ENCODE measurements at places on chromosomes 11 and 22.

- DNase-seq = peak; percentile 38
These were observed 70.8 kb upstream of the NARS2 start for GRCh38 chr11:78645226-78646202.

DNA sequence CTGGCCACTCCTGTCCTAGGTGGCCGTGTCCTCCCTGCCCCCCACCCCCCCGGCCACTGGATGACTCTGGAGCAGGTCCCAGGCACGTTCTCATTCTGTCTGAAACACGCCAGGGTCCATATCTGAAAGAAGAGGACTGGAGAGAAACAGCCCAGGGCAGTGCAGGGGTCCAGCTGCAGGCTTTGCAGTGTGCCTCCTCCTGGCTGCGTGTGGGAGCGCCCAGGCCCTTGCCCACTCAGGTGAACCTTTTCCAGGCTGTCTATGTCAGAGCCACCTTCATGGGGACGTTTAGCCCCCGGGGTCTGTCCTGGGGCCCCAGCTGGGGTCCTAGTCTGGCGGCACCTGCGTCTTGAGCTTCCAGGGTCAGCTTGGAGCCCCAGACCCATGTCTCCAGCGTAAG, 15.6 kb downstream of the GRAMD4 start:
- no peak for DNase-seq

- no peak for DNase-seq
These were observed 14.1 kb downstream of the AASDHPPT start for GRCh38 chr11:106091480-106092123.

- no peak for DNase-seq
These were observed 640.2 kb downstream of the LRRC4C start for GRCh38 chr11:40819230-40819629.

DNA sequence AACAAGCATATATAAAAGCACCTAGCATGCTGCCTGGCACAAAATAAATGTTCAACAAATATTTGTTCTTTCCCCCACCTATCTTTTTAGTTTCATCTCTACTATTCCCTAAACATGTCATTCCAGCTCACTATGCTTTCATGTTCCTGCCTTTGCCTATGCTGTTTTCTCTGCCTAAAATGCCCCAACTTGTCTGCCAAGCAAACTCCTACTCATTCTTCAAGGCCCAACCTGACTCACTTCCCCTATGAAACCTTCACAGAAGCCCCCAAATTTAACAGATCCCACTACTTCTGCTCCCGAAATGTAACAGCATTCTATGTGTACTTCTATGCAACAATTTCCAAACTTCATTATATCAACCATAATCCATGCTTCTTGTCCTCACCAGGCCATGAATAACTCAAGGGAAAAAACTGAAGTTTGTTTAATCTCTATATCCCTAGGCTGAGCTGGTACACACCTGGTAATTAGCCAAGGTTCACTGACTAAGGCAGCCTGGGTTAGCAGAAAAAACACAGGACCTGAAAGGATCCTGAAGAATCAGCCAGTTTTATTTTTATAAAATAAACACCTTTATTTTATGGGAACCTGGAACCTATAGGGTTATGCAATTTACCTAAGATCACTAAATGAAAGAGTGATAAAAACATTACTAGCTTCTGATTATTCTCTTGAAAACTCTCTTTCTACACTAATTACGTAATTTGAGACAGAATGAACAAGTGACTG, 72.2 kb downstream of the PAK1 start:
- no peak for DNase-seq

- no peak for DNase-seq
These were observed 10.6 kb downstream of the MTFP1 start for GRCh38 chr22:30436196-30436595.

GRCh38 chr11:36724742-36725385, 126.8 kb upstream of the RAG2 start:
- no peak for DNase-seq

GRCh38 chr11:118398791-118399559, 2.4 kb upstream of the ATP5MG start:
- DNase-seq = no peak

DNA sequence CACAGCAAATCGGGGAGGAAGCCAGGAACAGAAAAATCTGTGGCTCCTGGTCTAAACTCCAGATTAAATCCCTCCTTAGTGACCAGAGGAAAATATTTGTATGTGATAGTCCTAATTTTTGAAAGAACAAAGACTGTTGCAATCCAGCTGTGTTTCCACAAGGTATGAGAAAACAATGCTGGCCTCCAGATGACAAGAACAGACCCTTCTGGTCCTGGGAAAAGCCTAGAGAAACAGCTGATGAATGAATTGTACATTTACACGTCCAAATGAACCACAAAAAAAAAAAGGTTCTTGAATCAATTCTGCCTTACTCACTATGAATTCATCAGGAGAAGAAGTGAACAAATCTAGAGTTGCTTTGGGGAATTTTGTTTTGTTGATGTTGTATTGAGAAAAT, 63.7 kb downstream of the ETS1 start:
- no peak for DNase-seq

- DNase-seq = no peak
These were observed 51.4 kb downstream of the ELP4 start for GRCh38 chr11:31560842-31561476.

DNA sequence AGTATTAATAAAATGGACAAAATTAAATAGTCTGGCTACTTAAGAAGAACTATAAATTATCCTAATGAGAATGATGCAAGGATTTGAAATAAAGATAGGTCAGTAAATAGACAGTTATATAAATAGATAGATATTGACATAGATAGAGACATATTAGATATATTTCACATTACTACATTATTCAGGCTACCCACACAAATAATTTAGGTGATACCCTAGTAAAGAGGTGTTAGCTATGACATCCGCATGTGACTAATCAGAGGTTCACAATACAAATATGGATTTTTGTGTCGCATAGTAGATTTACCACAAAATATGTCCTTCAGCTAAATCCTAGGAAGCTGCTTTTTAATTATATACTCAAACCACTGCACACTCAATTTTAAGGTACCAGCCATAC, 729.0 kb upstream of the ANO3 start:
- no peak for DNase-seq

DNA sequence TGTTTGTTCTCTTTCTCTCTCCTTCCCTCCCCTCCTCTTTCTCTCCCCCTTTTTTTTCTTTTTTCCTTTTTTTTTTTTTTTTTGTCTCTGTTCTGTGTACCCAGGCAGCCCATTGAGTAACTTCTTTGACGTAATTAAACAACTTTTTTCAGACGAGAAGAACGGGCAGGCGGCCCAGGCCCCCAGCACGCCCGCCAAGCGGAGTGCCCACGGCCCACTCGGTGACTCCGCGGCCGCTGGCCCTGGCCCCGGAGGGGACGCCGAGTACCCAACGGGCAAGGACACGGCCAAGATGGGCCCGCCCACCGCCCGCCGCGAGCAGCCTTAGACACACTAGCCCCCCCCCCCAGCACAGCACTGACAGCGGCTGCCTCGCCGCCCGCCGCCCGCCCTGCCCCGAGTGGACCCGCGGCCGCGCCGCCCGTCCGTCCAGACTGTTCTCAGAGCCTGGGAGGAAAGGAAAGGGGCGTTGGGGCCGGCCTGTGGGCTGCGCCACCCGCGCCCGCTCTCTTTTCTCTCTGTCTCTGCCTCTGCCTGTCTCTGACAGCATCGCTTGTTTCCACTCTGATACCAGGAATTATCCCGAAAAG, 26.1 kb downstream of the MOB2 start:
- DNase-seq = no peak

- no peak for DNase-seq
These were observed 10.4 kb downstream of the TMPRSS6 start for GRCh38 chr22:37098976-37099591.
